Retina (tissue), 1 donor: ENCODE measurements at places on chromosomes 3 and 15.

- DNase-seq = no peak
These were observed 34.8 kb downstream of the LINGO1 start for GRCh38 chr15:77597804-77598453.

- DNase-seq = no peak
These were observed 177.6 kb downstream of the STAC start for GRCh38 chr3:36557708-36558421.

GRCh38 chr3:66401675-66402491 lies 98.9 kb downstream of the LRIG1 start:
- peak; percentile 36 for DNase-seq

DNA sequence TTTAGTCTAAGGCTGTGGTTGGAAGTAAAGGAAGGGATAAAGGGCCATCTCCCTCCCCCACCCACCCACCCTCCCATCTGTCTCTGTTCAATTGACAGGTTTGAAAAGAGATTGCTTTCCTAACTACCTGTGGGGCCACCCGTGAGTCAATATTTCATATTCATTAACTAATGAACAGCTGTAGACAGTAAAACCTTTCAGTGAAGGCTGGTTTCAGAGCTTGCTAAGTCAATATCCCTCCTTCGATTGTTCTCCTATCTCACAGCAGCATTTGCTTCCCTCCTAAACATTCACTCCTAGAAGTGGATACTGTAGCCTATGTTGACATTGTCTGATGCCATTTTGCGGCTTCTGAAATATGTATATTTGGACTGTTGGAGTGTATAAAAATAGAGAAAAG lies 85.9 kb upstream of the SYNPR start:
- no peak for DNase-seq

- no peak for DNase-seq
These were observed 193.5 kb downstream of the C3orf38 start for GRCh38 chr3:88343264-88343663.

- no peak for DNase-seq
These were observed 10.2 kb upstream of the LDHAL6B start for GRCh38 chr15:59196416-59196815.

GRCh38 chr3:127888156-127888555 lies 26.9 kb upstream of the KBTBD12 start:
- no peak for DNase-seq
